ENCODE measurements at places on chromosomes 4 and X.
A peak's percentile ranks its signal among the peaks of the same experiment; 100 is the strongest.

DNA sequence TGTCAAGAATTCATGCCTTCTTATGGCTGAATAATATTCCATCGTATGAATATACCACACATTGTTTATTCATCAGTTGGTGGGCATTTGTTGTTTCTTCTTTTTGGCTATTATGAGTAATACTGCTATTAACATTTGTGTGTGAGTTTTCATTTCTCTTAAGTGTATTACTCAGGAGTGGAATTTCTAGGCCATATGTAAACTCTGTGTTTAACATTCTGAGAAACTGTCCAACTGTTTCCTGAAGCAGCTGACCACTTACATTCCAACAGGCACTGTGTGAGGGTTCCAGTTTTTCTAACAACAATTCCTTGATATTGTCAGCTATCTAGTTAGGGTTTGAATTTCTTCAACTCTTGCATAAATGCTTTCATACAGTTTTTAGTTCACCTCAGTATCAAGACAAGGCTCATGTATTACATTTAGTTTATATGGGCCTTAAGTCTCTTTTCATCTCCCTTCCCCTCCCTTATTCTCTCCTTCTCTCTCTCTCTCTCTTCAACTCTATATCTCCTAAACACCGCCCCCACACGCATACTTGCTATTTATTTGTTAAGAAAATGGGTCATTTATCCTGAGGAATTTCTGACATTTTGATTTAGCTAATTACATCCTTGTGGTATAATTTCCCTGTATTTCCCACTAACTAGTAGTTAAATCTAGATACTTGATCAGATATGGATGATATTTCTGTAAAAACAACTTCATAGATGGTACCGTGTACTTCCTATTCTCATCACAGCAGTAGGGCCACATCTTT, 77.4 kb downstream of the WDR19 start:
- DNase-seq: no peak

- no peak for DNase-seq
These were observed 161.1 kb downstream of the NLGN4X start for GRCh38 chrX:6067600-6067999.

GRCh38 chr4:153067376-153067775, 131.3 kb downstream of the FHDC1 start:
- no peak for DNase-seq

DNA sequence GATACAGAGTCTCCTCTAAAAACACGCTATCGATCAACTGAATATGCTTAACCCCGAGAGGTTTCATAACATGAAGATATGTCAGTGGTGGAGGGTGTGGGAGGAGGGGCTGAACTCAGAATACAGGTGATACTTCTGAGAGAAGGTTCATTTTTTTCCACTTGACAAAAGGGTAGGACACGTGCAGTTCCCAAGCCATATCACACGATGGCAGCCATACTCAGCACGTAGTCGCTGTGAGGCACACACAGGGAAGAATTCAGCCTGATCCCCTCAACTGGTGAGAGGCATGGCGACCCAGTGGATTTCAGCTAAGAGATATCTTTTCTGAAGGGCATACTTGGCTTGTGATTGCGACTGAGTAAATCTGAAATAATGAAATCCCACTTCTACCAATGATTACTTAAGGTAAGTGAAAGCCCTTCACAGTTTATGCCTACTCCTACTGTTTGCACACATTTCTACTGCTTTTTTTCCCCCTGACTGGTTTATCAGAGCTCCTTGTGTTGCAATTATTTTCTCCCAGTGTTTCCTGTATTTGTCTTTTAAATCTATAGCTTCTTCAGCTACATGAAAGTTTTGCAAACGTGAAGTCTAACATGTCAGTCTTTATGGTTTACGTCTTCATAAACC, 133.1 kb downstream of the CORIN start:
- peak; percentile 30 for DNase-seq

- no peak for DNase-seq
These were observed 90.7 kb downstream of the NSUN7 start for GRCh38 chr4:40840255-40840984.

DNA sequence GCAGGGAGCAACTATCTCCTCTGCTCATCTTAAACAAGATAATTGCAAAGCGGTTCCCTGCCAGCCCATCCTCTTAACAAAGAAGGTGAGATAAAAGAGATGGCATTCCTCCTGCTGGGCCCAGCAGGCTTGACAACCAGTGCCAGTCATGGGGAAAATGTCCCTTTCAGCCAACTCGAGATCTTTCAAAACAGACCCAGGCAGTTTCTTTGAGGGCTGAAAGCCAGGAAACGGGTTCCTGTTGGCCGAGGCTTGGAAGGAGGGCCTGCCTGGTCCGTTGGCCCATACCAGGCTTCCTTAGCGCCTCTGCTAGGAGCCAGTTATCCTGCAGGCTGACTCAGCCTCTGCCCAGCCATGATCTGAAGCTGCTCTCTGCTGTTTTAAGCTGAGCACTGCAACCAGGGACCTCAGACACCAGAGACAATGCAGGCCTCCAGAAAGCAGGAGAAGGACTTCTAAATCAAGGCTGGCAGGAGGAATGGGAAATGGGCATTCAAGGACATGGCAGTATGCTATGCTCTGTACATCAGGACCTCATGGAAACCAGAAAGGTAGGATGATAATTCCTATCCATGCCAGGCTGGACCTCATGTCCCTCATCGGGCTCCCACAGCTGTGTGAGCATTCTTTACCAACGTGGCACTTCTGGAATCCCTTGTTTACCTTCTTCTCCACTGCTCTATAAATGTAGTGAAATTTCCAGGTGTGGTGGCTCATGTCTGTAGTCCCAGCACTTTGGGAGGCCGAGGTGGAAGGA, 42.4 kb upstream of the SLC2A9 start:
- peak; percentile 38 for DNase-seq

GRCh38 chr4:1194010-1194900, 21.9 kb upstream of the SPON2 start:
- no peak for DNase-seq

GRCh38 chr4:141132072-141132708, 1.1 kb downstream of the RNF150 start:
- no peak for DNase-seq

DNA sequence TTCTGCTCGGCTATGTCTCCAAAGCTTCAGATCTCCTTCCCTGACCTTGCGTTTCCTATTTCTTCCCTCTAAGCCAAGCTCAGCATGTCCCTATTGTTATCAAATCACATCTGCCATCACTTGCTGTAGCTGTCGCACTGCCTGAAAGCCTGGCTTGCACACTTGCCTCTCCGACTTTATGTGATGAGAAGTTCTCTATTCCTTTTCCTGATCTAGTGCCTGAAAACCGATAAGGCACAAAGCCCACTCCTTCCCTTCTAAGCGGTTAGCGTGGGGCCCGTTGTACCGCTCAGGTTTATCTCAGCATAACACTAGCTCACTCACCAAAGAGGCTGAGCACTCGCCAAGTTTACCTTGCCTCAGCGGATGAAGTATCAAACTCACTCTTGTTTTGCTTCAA, 816 bp downstream of the NMU start:
- DNase-seq: no peak

DNA sequence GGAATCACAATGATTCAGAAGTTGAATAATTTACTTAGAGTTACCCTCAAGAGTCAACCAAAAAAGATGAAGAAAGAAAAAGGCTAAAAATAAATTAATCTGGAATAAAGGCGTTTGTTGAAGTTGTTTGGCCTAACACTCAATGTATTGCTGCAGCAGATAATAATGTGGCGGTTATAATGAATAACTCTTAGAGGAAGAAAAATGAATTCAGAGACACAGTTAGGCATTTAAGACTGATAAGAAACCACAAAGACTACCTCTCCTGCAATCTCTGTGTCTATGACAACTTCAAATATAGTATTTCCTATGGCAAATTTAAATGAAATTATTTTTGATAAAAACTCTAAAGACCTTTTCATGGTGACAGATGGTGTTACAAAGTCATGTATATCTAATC, 1369.1 kb upstream of the AGA start:
- no peak for DNase-seq

DNA sequence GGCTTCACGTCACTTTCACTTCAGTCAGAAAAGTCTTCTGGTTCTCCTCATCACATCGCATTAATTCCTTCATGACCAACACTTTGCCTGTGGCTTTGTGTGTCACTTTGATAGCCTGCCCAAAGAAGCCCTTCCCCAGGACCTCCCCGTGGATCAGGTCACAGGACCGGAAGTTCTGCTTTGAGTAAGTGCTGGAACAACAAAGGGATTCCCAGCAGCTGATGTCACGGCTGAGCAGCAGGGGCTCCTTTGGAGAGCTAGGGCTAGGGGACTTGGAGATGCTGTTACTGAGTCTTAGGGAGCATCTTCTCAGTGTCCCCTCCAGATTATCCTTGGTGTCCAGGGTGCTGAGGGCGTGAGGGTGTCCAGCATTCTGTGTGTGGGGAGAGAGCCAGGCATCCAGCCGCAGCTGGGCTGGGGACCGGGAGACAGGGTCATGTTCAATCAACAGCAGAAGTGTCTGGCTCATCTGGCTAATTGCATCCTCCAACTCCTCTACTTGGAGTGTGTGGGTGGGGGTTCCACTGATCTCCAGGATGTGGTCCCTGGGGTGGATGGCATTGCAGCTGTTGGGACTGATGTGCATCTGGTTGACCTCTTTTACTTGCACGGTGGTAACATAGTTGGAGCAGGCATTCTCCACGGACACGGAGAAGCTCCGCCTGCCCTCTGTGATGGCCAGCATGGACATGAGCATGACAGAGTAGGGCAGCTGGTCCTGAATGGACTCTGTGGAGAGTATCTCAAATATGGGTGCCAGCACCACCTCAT, 39.2 kb upstream of the ARHGAP6 start:
- DNase-seq: no peak

DNA sequence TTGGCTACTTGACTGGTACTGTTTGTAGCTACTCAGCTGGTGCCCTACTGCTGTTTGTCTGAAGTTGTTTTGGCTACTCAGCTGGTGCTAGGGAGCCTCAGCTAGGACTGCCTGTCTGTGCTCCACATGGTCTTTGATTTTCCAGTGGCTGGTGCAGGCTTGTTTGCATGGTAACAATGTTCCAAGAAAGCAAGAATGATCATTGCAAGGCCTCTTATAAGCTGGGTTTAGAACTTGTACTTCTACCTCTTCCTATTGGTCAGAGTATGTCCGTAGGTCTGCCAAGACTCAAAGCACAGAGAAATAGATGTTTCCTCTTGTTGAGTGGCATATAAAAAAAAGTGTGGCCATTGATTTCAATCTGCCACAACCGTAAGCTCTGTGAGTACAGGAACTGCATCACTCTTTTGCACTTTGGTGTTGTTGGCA, 17.6 kb downstream of the NFKB1 start:
- no peak for DNase-seq

- DNase-seq: no peak
These were observed 16.2 kb upstream of the WDR19 start for GRCh38 chr4:39166177-39166576.

GRCh38 chr4:166981847-166982246, 252.4 kb downstream of the SPOCK3 start:
- DNase-seq: no peak

DNA sequence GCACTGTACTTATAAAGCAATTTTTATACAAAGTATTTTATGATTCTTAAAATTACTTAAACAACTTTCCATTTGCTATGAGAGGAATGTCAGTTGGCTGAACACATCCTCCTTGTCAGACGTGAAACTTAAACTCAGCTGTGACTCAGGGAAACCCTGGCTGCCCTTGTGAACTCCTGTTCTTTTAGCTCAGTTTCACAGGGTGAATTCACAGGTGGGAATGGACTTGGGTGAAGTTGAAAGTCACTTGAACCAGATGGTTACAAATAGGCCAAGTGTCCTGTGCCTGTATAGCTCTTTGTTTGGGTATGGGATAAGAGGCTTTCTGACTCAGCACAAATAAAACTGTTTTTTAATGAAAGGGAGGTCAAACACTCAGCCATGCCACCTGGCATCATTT, 67.4 kb upstream of the FAM47B start:
- no peak for DNase-seq

DNA sequence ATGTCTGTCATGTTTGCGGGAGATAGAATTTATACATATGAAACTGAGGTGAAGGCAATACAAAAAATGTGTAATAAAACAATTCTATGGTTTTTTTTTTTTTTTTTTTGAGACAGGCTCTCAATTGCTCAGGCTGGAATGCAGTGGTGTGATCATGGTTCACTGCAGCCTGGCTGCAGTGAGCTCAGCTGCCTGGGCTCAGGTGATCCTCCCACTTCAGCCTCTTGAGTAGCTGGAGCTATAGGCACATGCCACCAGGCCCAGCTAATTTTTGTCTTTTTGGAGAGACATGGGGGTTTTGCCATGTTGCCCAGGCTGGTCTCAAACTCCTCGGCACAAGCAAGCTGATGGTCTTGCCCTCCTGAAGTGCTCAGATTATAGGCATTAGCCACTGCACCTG, 10.1 kb downstream of the RADX start:
- DNase-seq: no peak

DNA sequence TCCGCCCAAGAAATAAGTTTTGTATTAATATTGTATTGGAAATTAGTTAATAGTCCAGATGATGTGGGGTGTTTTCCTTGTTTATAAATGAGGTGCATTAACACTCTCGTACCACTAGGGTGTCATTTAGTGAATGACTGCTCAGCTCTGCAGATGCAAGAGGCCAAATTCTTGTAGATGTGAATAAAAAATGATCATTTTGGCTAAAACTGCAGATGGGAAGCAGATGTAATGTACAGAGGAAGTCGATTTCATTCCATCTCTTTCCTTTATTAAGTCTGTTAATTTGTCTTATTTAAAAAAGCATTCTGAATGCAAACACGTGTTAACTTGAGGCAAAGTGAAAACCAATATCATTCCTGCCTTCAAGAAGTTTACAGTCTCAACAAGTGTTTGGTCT, 108.1 kb downstream of the DHX15 start:
- peak; percentile 48 for DNase-seq

- DNase-seq: no peak
These were observed 21.2 kb downstream of the PPAT start for GRCh38 chr4:56414135-56414670.

GRCh38 chrX:20514358-20514757, 247.6 kb upstream of the RPS6KA3 start:
- DNase-seq: peak; percentile 40

DNA sequence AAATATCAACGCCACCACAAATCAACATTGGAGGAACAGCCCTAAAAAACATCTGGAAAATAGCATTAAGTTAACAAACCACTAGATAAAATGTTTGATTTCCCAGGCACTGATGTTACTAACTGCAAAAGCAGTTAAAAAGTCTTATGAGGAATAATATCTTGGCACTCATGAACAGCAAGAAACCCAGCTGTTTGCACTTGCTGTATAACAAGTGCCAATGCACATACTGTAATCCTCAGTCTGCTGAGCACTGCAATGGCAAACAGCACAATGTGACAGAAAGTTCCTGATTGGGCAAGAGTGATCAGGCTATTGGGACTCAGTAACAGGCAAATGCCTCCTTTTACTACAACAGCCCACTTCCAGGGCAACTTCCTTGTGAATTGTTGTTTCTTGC, 20.8 kb upstream of the SEC24B start:
- no peak for DNase-seq

DNA sequence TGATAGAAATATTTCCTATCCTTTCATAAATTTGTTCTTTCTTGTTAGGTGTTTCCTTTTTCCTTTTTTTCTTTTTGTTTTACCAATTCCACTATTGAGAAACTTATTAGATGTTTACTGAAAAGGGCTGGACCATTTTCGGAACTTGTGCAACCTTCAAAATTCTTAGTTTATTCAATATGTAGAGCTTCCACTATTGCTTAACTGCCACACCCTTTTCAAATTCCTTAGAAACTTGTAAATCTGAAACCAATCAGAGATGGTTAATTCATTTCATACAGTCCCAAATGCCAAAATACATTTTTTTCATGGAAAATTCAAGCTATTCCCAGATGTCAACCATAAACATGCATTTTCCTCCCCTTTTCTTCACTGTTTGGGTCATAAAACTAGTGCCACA, 66.1 kb upstream of the SLC39A8 start:
- DNase-seq: no peak

- no peak for DNase-seq
These were observed 211.5 kb upstream of the MID1 start for GRCh38 chrX:10831716-10832502.
